ENCODE measurements at places on chromosomes 11 and 22.

DNA sequence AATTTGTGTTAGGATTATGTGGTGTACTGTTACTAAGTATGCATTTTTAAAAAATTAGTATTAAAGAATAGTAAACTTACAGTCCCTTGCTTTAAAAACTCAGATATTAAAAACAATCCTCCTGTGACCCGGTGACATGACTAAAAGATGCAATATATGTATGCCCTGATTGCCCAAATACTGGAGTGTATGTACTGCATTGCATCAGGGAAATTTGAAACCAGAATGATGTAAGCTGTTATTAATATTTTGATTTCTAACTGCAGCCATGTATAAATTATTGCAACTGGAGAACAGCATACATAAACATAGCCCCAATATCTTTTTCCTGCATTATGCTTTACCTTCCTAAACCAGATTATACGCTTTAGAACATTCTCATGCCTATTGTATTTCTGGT lies 3.7 kb upstream of the HSPA8 start:
- DNase-seq, result no peak

- DNase-seq, result no peak
These were observed 19.8 kb downstream of the OR10D3 start for GRCh38 chr11:124202951-124203350.

- DNase-seq, result peak; percentile 72
These were observed 32.9 kb upstream of the FLI1 start for GRCh38 chr11:128660947-128661346.

DNA sequence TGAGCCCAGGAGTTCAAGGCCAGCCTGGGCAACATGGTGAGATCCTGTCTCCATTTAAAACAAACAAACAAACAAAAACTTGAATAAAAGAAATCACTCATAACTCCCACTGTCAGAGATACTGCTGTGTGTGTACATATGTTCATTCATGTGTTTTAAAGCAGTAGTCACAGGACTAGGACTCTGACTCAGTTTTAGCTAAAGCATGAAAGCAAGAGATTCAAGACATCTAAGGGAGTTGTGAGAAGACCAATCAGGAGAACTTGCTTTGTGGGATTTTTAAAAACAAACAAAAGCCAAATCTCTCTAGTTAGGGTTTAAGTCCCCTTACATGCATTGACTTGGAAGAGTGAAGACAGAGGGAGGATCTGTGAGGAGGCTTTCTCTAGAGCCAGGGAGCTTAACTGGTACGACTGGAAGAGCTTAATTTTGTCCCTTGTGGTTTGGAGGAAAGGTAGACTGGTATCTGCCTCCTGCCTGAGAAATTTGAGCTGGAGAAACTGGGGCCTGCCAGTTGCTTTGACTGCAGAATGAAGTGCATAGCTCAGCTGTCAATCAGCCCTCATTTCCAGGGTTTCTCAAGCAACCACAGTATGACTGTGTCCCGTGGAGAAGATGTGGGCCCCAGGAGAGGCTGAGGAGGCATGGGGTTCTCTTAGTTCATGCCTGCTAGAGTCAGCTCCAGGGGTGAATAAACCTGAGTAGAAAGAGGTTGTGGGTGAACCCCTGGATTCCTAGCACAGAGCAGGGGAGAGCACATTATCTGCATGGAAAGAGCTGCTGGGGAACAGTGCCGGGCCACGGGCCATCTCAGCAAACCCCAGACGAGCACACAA lies 30.6 kb downstream of the EXPH5 start:
- DNase-seq, result no peak

GRCh38 chr11:47478651-47479329 lies 29.9 kb upstream of the RAPSN start:
- no peak for DNase-seq

GRCh38 chr11:128291835-128292234 lies 295.5 kb downstream of the ETS1 start:
- DNase-seq, result no peak

- DNase-seq, result no peak
These were observed 43.4 kb downstream of the SCUBE2 start for GRCh38 chr11:9047964-9048523.

DNA sequence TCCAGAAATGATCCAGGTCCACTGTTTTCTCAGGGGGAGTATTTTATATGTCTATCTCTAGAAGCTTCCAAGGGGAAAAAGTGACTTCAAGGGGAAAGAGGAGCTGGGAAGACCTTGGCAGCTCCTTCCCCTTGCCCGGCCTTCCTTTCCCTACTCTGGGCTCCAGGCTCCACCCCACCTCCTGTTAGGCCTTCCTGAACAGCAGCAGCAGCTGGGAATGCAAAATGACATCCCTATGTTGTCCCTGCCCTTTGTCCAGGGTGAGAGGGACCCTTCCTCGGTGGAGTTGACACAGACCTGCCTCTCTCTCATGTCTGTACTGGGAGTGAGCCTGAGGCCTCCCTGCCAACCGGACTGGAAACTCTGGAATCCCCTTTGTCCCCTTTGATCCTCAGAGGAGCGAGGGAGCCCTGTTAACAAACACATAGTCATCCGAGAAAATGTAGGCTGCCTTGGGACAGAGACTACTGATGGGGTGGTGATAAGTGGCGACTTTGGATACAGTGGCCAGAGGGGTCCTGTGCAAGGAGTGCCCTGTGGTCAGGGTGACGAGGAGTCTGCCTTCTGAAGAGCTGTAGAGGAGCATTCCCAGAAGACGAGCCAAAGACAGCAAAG lies 9.0 kb upstream of the MALAT1 start:
- no peak for DNase-seq

GRCh38 chr11:67999704-68000103 lies 4.2 kb downstream of the UNC93B1 start:
- no peak for DNase-seq

DNA sequence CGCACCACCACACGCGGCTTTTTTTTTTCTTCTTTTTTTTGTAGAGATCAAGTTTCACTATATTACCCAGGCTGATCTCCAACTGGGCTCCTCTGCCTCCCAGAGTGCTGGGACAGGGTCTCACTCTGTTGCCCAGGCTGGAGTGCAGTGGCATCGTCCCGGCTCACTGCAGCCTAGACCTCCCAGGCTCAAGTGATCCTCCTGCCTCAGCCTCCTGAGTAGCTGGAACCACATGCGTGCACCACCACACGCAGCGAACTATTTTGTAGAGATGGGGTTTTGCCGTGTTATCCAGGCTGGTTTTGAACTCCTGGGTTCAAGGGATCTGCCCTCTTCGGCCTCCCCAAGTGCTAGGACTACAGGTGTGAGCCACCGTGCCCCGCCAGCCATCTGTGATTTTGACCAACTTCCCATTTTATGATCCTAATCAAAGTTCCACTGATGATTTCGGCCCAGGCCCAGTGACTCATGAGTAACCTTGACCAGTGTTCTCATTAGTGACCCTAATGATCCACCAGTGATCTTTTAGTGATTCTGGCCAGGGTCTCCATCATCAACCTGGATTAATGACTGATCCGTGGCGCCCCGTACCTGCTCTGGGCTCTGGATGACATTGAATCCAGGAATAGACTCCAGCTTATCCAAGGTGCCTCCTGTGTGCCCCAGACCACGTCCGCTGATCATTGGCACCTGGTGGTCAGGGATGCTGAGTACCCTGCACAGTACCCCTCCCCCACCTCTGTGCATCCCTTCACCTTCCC lies 1.7 kb downstream of the TYMP start:
- DNase-seq, result no peak

DNA sequence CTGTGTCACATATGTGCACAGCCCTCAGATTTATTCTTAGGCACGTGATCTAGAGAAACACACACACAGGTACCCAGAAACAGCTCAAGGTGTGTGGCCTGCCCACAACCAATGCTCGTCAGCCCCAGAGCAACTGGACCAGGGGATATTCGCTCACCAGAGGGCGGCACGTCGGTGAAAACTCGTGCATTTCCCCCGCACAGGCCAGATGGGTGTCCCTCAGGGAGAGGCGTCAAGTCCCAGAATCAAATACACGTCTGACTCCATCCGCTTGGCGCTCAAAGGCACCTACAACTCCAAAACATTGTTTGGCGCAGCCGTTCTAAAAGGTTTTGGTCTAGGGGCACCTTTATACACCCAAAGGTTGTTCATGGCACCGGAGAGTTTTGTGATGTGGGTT lies 429.0 kb downstream of the BRD1 start:
- DNase-seq, result no peak

DNA sequence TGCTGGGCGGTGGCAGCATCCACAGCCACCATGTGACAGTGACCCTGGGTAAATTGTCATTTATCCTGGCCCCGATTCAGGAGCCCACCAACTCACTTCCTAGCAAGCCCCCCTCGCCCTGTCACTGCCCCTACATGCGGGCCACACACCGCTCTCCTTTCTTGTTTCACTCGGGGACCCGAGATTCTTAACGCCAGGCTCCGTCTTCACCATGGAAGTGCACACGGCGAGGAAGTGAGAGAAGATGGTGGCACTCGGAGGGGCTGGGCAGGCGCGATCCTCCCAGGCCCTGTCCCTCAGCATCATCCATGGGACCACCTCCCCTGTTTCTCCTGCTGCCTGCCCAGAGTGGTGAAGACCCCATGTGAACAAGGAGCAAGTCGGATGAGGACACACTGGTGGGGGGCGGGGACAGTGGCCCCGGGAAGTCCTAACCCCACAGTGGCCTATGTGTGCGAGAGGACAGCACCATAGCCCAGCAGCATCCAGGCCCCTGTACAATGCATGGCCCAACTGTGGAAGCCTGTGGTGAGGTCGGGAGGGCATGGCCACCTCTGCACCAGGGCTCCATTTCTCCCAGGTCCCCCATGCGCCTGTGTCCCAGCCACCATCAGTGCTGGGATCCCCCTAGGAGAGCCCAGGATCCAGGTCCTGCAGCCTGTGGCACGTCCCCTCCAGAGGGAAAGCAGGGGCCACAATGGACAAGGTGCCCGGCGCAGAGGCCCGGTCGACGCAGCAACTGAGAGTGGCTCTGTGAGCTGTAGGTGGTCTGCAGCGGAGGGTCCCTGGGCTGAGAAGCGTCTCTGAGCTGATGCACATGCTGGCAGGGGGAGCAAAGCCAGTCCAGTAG lies 262.8 kb downstream of the BRD1 start:
- DNase-seq, result no peak

DNA sequence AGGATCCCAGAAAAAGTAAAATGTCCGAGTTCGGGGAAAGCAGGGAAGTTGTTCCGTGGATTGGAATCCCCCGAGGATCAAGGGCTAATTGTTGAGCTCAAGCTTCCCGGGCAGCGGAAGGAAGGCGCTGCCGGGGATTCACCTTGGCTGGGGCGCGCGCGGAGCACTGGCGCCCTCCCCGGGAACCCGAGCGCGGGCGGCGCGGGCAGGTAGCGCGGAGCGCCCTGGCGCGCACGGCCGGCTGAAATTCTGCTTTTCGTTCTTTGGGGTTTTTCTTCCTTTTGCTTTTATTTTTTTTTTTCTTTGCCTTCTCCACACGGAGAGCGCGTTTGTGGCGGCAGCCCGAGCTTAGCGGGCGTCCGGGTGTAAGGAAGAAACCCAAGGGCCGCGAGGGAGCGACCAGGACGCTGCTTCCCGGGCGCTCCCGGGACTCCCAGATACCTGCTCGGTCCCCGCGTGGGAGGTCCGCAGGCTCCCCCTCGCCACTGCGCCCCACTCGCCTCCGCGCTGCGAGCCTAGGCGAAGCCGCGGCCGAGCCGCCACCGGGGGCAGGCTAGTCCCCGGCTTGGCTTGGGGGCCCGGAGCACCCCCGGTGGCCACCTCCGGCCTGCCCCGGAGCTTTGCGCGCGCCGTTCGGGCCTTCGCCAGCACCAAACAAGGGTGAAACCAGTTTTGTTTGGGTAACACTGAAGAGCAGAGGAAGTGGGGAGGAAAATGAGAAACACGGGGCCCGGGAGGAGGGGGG lies 4.8 kb upstream of the IGF2 start:
- DNase-seq, result no peak

DNA sequence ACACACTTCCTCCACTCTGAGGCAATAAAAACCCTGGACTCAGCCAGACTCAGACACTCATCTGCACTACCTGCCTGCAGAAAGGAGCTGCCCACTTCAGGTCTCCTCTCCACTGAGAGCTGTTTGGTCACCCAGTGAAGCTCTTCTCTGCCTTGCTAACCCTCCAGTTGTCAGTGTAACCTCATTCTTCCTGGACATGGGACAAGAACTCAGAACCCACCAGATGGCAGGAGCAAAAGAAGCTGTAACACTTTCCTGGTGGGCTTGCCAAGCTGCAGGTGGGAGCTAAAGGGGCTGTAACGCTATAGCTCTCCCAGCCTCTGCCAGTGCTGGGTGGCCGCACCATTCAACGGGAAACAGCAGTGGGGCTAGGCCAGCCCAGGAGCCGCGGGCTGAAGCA lies 89.7 kb downstream of the CCDC73 start:
- no peak for DNase-seq

DNA sequence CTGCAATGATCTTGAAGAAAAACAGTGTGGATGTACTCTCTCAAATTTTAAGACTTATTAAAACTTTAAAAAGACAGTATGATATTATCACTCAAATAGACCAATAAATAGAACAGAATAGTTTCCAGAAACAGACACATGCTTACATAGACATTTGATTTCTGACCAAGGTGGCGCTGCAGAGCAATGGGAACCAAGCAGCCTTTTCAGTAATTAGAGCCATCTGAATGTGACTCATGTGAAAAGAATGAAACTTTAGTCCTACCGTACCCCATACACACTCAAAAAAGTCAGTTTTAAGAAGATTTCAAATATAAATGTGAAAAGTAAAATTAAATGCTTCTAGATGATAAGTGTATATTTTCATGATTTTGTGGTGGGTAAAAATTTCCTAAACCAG lies 74.2 kb upstream of the MS4A8 start:
- peak; percentile 52 for DNase-seq

- no peak for DNase-seq
These were observed 26.3 kb downstream of the F2 start for GRCh38 chr11:46745328-46745727.

- DNase-seq, result no peak
These were observed 3.9 kb downstream of the UCP3 start for GRCh38 chr11:74004759-74005615.

DNA sequence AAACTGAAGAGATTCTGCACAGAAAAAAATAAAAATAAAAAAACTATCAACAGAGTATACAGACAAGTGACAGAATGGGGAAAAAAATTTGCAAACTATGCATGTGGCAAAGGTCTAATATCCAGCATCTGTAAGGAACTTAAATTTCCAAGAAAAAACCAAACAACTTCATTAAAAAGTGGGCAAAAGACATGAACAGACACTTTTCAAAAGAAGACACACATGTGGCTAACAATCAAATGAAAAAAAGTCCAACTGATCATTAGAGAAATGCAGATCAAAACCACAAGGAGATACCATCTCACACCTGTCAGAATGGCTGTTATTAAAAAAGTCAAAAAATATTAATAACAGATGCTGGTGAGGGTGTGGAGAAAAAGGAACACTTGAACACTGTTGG lies 64.3 kb downstream of the APIP start:
- DNase-seq, result no peak

- DNase-seq, result no peak
These were observed 17.1 kb downstream of the MIAT start for GRCh38 chr22:26674211-26675190.

GRCh38 chr11:61760946-61761345 lies 8.5 kb downstream of the MYRF start:
- DNase-seq, result no peak

Data from MV-4-11 (cell line).